ENCODE measurements at places on chromosomes 13 and 19.

DNA sequence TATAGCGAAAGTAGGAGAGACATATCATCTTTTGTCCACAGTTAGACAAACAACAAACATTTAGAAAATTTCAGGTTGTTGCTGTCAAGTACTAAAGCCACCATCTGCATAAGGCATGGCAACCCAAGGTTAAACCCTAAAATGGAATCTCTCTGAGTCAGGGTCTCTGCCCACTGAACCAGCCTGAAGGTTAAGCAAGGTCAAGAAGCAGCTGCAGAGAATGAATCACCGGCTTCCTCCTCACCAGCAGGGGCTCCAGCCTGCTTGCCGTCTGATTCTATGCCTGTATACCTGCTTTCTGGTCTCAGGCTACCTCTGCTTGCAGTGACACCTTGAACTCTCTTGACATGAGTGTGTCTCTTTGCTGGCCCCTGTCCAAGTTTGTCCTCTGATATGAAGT, 726.2 kb upstream of the SGCG start:
- DNase-seq, result no peak

- DNase-seq, result no peak
Observed at GRCh38 chr13:21686751-21687391, 16.0 kb downstream of the FGF9 start.

DNA sequence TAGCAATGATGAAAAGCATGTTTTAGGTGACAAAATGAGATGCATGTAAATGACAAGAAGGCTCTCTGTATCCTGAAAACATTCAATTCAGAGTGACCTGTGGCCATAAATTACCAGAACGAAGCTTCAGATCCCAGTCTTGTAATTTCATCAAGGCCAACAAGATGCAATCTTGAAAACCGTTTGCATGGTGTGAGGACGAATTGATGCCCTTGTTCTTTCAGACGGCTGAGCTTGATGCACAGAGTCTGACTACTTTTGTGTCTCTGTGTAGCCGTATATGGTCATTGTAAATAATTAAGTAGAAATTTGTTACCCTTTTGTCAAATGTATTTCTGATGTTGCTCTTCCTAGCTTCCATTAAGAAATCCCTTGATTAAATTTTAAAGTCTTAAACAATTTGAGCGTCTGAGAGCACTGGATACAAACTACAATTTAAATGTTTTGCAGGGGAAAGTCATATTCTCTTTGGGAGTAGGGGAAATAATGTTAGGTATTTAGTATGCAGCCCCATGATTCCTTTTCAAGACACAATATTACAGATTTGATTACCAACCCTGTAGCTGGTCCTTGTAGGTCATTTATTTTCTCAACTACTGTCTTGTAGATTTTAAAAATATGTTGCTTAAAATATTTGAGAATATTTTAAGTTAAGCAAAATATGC, 125.8 kb upstream of the PCDH9 start:
- no peak for DNase-seq

DNA sequence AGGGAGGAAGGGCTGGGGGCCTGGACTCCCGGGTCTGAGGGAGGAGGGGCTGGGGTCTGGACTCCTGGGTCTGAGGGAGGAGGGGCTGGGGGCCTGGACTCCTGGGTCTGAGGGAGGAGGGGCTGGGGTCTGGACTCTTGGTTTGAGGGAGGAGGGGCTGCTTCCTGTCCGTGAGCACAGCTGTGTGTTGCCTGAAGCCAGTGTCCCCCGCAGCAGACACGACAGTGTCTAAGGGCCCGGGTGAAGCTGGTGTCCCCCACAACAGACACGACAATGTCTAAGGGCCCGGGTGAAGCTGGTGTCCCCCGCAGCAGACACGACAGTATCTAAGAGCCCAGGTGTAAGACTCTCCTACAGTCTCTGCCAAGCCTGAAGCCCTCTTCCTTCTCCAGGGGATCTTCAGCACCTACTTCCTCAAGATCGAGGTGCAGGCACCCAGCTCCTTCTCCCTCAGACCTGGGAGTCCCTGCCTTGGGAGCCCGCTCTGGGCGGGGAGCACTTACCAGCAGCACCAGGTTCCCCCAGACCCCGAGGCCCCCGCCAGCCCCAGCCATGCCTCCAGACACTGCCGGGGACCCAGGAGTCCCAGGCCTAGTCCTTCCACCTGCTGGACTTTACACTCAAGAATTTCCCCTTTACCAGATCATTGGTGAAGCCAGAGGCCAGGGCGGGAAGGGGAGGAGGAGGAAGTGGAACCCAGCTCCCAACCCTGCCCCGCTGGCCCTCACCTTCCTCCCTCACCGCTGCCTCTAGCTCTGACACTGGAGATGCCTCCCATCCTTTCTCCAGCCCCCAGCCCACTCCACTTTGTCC, at the start of gene PTPRH:
TSS of gene PTPRH (minus strand) at position 622 of the 813 bp plus-strand sequence. CDS start at position 554, 68 bp downstream.
- DNase-seq, result no peak

- DNase-seq, result no peak
Observed at GRCh38 chr19:56504581-56504980, 3.1 kb upstream of the ZNF471 start.

DNA sequence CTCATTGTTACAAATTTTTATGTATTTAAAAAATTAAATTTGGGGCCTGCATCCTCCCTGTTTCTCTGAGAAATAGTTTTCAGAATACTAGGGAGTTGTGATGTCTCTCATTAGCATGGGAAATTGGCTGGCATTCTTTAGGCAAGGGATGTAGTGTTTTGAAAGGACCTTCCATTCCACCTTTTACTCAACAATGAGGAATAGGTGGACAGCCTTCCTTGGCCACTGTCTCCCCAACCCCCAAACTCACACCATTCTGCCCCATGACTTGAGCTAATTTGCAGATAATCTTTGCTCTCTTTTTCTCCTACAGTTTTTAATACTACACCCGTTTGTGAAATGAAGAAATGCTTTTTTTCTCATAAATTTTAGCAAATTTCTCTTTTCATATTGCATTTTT, 244.6 kb upstream of the SPRY2 start:
- no peak for DNase-seq

- DNase-seq, result peak; percentile 10
Observed at GRCh38 chr19:46972311-46972710, 47.3 kb upstream of the NPAS1 start.
